ENCODE measurements at places on chromosomes 3 and 15. TPM values are rescaled to one million over a fixed set of nuclear protein-coding genes. Genes with fewer than 3 reads are reported as not detected.

ZCWPW2 gene
- 0.51 TPM for total RNA-seq

LRRIQ4 gene
- total RNA-seq = not detected

KIF7 gene
- total RNA-seq = 2.1 TPM

LRRK1 gene
- 25.0 TPM for total RNA-seq

GOLGA6B gene
- total RNA-seq = not detected

VIPR1 gene
- 60.4 TPM for total RNA-seq

ALPK3 gene
- total RNA-seq = 73.9 TPM

P2RY14 gene
- not detected for total RNA-seq

NOX5 gene
- not detected for total RNA-seq

MKRN2OS gene
- 0.60 TPM for total RNA-seq

CAV3 gene
- not detected for total RNA-seq

IL17RD gene
- 0.13 TPM for total RNA-seq

NEO1 gene
- total RNA-seq = 10.4 TPM

DNA sequence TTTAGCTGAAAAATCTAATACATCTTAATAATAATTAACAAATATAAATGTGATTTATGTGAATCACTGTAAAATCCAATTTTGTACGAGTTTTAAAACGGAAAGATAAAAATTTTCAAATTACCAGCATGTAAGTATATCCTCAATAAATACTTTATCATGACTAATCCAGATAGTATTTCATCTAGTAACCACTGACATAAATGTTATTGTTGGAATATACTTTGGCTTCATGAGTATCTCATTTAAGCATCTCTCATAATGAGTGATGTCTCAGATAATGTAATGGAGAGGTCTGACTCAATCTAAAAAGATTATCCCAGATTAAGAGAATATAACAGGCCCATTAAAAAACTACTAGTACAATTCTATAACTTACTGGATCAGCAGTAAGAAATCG lies 216.3 kb downstream of the STAG1 start:
- DNase-seq = no peak

GRCh38 chr3:99902091-99902490 lies 84.4 kb downstream of the CMSS1 start:
- no peak for DNase-seq

- DNase-seq = no peak
These were observed 101.9 kb downstream of the KLHL25 start for GRCh38 chr15:85692873-85693272.

- DNase-seq = no peak
These were observed 57.4 kb upstream of the PHLDB2 start for GRCh38 chr3:111801693-111802092.

DNA sequence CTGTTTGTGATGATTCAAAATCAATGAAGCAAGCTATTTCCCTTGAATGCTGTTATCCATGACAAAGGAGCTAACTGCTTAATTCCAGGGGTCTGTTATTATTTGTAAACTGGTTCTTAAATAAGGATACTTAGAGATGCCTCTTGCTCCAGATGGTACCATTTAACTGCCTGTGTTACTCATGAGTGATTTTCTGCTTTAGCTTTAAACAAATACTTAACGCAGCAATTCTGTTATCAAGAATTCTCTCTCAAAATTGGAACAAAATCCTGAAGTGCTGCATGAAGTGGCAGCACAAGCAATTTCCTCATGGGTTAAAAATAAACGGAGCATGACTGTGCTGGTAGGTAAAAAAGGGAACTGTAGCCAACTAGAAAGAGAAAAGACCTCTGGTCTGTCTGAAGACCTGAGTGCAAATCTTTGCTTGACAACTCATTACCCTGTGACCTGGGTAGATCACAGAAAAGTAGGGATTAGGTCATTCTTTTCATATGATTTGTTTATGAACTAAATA lies 62.5 kb upstream of the GBE1 start:
- no peak for DNase-seq

GRCh38 chr15:51318382-51319150 lies 19.8 kb downstream of the CYP19A1 start:
- no peak for DNase-seq

DNA sequence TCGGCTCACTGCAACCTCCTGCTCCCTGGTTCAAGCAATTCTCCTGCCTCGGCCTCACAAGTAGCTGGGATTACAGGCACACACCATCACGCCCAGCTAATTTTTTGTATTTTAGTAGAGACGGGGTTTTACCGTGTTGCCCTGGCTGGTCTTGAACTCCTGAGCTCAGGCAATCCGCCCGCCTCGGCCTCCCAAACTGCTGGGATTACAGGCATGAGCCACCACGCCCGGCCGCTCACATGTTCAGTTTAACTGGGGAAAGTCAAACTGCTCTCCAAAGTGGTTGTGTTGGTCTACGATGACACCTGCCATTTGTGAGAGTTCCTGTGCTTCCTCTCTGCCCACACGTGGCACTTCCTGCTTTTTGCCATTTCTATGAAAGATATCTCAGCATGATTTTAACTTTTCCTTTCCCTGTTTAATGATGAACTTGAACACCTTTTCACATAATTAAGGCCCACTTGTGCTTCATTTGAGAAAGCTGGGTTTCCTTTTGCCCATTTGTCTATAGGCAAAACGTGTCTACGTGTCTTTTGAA lies 877 bp upstream of the GP5 start:
- no peak for DNase-seq

- DNase-seq = no peak
These were observed 20.3 kb downstream of the PLXNB1 start for GRCh38 chr3:48409291-48410201.

GRCh38 chr3:150666167-150666566 lies 37.6 kb downstream of the ERICH6 start:
- DNase-seq = no peak

GRCh38 chr15:50501815-50502214 lies 44.7 kb downstream of the USP50 start:
- no peak for DNase-seq

GRCh38 chr3:58874248-58874741 lies 175.5 kb downstream of the CFAP20DC start:
- DNase-seq = no peak

- no peak for DNase-seq
These were observed 231.6 kb upstream of the GOLGA6L4 start for GRCh38 chr15:84003791-84004503.

DNA sequence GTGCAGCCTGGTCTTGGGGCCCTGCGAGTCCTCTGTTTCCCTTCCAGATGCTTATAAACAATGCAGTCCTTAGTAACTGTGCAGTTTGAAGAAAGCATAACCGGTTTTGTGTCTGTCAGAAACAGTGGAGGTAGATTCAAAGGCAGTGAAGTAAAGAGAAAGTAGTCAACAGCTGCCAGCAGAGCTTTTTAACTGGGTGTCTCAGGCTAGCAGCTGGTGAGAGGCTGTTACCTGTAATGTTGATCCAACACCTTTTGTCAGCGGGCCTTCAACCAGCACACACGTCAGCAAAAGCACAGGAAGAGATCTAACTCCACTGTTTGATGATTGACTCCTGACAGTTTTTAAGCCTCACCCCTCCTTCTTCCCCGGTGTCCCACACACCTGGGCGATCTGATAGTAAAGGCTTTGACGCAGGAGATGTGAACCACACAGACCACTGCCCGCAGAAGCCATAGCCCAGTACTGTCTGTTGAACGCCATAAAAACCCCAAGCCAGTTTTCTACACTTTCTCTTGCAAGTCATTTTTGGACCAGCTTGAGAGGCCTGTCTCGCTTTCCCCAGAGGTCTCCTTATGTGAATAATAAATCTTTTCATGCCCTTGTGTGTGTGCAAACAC lies 178.0 kb downstream of the FMN1 start:
- DNase-seq = no peak

DNA sequence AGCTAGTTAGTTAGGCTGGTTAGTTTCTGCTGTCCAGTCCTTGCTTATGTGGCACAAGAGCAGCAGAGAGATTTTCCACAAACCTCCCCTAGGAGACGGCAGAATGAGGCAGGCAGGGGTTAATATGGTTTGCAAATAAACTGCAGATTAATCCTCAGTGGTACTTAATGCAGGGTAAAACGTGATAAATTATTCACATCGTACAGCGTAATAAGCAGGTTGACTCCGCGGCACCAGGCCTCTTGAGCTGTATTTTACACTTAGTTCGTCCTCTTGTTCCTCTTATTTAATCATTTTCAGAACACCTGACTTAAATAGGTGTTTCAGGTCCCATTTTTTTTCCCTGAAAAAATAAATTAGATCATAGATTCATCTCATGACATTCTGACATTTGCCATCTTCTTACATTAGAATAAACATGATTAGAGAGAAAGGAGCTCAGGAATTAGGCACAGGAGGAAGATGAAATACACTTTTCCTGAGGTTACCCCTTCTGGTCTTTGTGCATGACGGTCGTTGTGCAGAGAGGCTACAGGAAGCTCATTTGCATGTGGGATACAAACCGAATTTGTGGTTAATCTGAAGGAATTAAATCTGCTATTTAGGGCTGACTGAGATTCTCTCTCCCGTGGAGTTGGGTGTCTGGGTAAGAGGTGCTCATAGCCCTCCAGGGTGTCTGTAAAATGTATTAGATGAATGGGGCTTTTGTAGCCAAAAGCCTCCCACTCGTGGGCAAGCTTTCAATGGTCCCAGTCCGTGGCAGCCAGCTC lies 27.1 kb upstream of the VPS8 start:
- no peak for DNase-seq

DNA sequence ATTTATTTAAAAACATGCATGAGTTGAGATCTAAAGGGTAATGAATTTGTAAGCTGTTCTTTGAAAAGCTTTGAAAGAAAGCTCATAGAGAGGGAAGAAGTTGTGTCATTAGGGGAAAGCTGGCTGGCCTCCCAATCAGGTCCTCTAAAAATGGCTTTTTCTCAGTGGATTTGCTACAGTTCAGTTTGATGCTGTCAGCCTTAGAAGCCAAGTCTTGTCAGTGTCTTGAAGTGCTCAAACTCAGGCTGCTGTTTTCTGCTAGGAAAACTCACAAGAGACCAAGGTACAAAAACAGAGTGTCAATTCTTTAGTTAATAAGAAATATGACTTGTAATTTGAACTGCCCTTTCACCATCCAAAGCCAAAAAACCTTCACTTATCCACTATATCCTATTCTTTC lies 243.8 kb downstream of the OTOL1 start:
- DNase-seq = no peak

GRCh38 chr15:36886191-36886590 lies 214.2 kb downstream of the MEIS2 start:
- no peak for DNase-seq

DNA sequence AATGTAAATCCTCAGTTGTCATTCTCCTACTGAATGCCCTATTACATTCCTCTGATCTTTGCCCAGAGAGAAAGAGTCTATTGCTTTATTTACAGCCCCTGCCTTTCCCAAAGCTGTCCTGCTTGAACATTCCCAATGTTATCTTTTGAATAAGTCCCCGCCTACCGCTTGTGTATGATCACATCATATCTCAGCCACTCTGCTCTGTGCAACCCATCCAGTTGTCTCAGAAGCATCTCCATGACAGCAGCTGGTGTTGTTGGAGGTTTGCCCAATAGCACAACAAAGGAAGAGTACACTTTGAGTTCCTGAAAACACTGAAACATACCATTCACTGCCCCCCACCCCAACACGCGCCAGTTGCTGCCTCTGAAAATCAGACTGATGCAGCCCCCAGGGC lies 22.0 kb upstream of the FAM3D start:
- DNase-seq = no peak

- DNase-seq = no peak
These were observed 420.6 kb downstream of the TUSC7 start for GRCh38 chr3:117130222-117130621.

- DNase-seq = no peak
These were observed 1.8 kb downstream of the HDGFL3 start for GRCh38 chr15:83205725-83206324.

GRCh38 chr3:120498556-120499346 lies 48.0 kb upstream of the FSTL1 start:
- no peak for DNase-seq

DNA sequence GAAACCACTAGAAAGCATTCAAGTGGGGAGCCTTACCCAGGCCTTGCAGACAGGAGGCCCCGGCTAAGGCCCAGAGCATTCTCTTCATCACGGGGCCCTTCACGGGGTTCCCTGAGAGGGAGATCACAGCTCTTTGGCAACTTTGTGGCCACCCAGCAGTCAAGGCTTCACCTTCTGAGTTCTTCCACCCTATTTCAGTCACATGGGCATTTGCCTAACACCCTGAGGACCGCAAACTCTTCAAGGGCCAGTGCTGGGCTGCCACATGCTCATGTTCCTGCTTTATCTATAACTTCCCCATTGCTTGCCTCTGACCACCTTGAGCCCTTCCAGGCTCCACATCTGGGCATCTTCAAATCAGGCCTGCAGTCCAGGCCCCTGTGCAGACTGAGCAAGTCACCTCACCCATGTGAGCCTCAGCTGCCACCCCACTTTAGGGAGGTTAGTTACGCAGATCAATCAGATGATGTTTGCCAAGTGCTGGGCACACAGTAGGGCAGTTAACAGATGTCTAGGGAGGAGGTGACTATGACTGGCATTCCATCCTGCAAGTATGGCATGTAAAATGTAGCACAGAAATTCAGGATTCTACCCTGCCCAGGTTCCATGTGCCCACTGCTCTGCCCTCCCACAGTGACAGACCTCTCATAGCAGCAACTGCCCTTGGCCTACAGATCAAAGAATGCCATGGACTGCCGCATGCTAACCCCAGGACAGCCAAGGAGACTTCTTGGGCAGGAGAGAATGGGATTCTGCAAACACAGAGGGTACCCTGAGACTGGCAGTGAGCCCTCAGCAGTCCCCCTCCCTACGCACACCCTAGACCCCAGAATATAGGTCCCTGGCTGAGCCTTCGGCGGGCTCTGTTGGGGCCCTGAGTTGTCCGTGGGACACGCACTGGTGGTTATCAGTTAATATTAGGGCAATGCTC lies 37.6 kb upstream of the ZNF710 start:
- no peak for DNase-seq

DNA sequence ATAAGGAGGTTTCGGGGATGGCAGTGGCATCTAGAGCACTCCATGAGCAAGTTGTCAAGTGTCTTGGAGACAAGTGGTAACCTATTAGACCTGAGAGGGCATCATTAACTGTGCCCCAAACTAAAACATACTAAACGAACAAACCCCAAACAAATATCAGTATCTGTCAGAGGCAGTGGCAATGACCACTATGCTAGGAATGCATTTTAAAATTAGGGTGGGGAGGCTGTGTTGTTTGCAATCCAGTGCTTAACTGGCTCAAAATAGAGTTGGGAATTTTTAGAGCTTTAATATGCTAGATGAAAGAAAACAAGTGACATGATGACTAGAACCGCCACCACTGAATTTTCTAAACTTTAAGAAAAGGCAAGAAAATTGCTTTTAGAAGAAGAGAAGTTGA lies 51.8 kb upstream of the TPRG1 start:
- no peak for DNase-seq
